ENCODE measurements at places on chromosomes 7 and 10.
A peak's percentile ranks its signal among the peaks of the same experiment; 100 is the strongest.

- DNase-seq = no peak
These were observed 26.3 kb upstream of the PPIF start for GRCh38 chr10:79320820-79321493.

DNA sequence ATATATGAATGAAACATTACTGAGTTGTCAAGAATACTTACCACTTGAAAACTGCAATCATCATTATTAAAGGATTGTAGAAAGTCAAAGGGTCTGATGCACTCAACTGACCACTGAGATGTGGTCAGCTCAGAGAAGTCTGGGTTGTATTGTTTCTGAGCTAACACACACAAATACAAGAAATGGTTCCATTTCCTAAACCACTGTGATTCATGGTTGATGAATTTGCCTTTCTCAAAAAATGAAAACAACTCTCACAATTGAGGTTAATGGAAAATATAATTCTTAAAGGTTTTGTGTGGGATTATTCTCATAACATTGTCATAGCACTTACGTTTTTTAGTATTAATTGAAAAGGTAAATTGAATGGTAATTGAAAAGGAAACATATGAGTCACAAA is 45.6 kb upstream of the TAS2R16 start:
- DNase-seq = no peak

DNA sequence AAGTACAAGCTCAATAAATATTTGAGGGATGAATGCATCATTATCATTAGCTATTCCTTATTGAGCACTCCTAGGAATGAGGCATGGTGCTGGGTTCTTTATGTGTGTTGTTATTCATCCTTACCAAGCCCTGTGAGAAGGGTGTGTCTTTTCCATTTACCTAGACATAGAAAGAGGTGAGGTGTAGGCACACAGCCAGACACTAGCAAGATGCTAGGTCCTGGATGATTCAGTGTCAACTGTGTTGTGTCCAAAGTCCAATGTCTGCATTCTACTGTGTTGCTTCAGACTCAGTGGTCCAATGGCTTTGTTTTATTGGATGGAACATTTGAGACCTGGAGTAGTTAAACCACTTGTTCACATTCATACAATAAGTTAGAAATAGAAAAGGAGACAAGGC is 605.5 kb downstream of the LRMDA start:
- DNase-seq = no peak

DNA sequence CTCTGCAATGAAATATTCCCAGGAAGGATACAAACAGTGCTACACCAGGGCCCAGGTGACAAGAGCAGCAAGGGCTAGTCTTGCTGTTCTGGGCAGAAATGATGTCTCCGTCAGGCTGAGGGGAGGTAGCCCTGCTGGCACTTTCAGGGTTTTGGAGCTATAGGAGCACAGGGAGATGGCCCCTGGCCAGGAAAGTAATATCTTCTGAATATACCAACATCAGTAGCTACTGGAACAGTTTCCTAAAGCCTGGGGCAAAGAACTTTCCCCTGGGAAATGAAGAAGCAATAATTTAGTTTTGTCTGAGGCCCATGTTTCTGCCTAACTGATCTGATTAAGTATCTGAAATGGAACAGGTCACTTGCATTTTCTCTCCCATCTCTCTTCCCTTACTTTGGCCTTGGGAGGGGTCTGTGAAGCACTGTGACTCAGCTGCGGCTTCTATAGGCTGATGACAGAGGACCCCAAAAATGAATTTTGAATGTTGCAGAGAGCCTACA is 489.1 kb upstream of the PODXL start:
- no peak for DNase-seq

DNA sequence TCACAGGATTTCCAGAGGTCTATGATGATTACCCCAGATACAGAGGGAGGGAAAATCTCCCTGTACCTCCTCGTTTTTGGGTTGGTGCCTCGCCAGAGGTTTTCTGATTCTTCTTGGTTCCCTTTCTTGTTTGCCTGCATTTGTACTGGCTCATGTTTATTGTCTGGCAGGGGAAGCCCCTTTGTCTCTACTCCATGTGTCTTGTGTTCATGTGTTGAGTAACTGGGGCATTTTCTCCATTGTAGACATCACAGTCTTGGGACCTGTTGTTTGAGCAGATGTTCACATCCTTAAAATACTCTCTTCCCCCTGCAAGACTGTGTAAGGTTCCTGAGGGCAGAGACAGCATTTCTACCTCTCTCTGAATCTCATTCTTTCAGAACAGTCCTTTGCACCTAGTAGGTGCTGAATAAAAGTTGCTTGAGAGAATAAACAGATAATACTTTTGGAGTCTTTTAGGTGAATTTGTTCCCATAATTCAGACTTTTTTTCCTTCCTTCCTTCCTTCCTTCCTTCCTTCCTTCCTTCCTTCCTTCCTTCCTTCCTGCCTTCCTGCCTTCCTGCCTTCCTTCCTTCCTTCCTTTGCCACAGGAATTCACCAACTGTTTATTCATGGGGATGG is 25.1 kb downstream of the CDK14 start:
- DNase-seq = no peak

DNA sequence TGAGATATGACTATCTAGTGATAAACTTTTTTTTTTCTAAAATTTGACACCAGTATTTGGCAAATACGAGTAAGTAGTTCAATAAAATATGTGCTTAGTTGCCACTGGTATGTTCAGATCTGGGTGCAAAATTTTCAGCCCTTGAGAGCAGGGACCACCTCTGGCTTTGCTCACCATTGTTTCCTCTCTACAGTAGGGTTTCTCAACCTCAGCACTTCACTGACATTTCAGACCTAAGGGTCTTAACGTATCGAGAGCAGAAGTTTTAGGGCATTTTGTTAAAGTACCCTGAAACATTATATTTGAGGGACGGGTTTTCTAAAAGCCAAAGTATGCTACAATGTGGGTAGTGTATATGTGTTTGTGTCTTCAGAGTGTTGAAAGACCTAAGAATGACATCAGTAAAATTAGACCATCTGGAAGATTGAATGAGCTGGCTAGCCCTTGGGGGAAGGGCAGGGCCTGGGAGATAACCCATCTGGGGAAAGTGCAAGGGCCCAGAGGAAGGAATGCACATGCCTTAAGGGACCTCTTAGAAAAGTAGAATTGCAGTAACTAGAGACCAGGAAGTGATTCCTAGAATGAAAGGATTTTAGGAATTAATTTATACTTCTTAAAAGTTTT is 11.8 kb downstream of the BZW2 start:
- DNase-seq = no peak

DNA sequence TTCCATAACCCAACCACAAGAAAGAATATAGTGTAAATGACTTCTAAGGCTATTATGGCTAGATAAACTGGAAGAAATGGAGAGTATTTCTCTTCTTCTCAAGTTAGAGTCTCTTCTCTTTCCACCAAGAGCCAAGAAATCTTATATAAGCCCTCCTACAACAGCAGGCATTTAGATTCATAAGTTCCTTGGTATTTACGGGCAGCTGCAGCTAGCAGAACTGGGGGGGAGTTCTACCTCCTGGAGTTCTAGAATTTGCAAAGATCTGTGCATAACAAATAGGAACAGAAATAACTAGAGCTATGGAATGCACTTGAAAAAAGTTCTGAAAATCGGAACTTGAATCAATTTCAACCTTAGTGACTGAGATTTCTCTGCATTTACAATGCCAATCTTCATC is 715.2 kb upstream of the GRM3 start:
- no peak for DNase-seq

DNA sequence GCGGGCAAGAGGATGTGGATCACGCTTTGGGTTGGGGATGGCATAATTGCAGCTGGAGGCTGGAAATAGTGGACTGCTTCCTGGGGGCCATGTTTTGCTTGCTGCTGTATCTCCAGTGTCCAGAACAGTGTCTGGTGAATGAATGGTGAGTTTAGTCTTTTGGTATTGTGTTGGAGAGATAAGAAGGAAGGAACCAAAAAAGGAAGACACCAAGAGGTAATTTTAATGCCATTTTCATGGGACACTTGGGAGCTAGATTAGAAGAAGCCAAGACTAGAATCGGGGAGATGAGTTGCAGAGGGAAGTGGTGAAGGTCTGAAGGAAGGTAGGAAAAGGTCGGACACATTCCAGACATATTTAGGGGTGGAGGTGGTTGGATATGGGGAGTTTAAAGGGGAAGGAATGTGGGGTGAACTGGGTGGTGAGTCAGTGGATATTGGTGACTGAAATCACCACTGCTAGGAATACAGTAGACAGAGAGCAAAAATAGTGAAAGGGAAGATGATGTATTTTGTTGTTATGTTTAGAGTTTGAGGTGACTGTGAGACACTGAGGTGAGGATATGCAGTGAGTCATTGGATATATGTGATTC is 76.7 kb downstream of the CCNY start:
- no peak for DNase-seq

DNA sequence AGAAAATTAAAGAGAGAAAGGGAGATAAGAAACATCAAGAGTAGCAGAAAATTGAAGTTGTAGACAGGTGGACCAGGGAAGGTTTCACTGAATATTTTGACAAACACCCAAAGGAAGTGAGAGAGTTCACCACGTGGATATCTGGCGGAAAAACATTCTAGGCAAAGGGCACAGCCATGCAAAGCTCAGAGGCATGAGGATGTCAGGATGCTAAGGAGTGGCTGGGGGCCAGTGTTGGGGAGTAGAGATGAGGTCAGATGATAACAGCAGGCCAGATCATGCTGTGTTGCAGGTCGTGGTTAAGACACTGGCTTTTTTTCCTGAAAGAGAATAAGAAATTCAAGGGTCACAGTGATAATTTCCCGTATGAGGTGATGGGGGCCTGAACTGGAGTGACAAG is 181.9 kb downstream of the DGKI start:
- no peak for DNase-seq

- DNase-seq = no peak
These were observed 40.5 kb downstream of the NRBF2 start for GRCh38 chr10:63173468-63174232.

DNA sequence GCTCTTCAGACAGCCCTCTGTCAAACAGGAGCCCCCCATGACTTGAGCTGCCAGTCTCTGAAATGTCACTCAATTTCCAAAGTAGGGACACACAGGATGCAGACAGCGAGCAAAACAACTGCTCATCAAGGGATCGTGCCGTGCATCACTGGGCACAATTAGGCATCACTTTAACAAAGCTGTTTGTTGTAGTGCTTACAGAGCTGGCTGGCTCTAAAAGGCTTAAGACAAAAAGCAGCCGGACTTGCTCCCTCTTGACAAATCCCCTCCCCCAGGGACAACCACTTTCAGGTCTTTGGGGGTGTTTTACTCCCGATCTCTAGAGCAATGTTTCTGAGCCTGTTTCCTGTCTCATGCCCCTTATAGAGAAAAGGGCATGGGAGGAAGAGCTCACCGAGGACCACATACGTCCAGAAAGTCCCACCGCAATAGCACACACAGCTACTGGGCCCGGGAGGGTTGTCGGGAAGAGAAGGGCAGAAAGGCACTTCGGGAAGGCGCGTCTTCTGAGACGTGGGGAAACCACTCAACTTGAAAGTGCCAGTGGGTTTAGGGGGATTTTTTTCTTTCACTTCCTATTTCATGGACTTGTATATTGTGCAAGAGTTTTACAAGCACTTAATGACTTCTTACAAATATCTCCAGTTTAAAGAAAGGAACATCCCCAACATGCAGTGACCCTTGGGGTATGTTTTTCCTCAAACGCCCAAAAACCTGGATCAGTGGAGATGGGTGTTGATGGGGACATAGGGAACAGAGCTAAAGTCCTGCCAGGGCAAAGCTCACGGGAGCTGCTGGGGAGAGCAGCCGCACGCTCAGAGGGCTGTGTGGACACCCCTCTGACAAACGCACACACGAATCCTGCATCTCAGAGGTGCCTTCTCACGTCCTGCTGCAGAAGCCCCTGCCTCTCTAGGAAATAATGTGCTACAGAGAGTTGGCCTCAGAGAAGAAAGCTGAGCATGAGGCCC is 27.1 kb downstream of the LRRC20 start:
- no peak for DNase-seq

DNA sequence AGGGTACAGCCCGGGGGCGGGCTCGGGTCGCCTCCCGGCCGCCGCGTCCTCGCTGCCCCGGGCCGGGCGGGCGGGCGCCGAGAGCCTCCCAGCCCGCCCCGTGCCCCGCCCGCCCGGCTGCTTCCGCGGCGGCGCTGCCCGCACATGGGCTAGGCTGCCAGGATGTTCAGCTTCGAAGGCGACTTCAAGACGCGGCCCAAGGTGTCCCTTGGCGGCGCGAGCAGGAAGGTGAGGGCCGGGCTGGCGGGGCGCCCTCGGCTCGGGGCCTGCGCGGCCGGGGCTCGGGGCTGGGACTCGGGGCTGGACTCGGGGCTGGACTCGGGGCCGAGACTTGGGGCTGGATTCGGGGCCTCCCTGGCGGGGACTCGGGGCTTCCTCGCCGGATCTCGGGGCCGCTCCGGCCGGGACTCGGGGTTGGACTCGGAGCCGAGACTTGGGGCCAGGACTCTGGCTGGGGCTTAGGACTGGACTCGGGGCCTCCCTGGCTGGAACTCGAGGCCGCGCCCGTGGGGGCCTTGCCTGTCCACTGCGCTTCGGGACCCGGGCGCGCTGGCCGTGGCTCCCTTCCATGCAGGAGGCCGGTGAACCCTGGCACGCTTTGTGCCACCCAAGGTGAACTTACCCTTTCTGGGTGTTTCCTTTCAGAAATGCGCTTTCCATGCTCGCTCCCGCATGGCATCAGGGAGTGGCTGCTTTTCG is 534 bp downstream of the UBE3C start:
- peak; percentile 58 for DNase-seq

DNA sequence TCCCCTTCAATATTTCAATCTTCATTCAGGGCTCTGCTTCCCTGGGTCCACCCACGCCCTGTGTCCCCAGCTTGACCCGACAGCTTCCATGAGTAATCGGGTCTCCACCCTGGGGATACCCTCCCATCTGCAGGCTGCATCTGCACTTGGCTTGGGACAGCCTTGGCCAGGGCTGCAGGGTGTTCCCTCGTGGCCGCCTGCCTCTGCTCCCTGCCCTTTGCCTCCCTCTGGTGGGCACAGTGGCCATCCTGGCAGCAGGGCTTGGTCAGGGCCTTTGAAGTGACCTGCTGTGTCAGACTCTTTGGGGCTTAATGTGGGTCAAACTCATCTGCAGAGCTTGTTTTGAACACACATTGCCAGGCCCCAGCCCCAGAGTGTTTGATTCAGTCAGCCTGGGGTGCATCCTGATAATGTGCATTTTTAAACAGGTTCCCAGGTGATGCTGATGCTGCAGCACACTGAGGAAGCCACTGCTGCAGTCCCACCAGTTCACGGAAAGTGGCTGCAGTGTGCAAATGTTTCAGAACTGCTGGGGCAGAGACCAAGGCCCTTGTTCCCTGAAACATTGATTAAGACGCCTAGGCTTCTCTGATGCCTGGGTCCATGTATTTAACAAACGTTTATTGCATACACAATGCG is 80.7 kb upstream of the SEC61G start:
- DNase-seq = no peak

- DNase-seq = no peak
These were observed 36.5 kb downstream of the IFIT5 start for GRCh38 chr10:89450901-89451300.
